ENCODE measurements at places on chromosomes 3 and 15.

- DNase-seq = no peak
Measured at GRCh38 chr3:180698760-180699270, 19.5 kb upstream of the CCDC39 start.

DNA sequence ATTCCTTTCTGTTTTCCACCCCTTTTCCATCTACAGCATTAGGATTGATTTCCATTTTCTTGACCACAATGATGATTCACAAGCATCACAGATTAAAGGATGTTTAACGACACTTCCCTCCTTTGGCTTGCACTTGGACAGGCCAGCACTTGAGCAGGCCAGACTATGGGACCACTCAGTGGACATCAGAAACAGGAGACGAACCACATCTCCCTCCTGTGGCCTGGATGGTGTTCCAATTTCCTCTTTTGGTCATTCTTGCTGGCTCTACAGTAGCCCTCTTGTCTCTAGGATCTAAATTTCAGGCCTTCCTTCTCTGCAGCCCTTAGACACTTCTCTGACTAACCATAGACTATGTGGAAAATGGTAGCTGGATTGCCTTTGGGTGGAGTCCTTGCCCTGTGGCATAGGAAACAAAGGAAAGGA, 78.8 kb upstream of the BOC start:
- peak; percentile 6 for DNase-seq

DNA sequence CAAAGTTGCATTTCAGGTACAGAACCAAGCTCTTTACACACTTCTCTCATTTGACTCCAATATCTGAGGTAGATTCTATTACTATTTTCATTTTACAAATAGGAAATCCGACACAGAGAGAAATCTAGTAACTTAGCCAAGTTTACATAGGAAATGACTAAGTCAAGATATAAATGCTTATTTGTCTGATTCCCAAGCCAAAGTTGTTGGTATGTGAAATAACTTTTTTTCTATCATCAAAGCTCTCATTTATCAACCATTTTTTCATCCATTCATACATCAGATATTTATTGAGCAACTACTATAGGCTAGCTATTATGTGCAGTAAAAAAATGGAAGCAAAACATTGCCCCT, 89.2 kb upstream of the MITF start:
- no peak for DNase-seq

DNA sequence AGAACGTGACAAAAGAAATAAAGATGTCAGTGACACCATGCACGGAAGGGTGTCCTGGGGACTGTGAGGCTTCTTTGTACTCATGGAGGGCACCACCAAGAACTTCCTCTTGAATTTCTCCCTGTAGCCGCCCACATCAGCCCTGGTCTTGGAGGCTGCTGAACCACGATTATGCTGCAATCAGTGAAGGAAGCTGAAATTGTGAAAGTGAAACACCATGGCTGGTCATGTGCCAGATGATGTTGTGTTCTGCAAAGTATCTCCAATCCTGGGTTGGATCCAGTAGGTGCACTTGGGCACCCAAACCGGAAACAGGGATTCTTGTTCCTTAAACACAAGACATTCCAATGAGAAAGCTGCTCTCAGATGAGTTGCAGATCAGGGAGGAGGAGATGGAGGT, 104.4 kb upstream of the GOLGA6L6 start:
- DNase-seq = peak; percentile 88

GRCh38 chr3:44324584-44324983, 14.0 kb upstream of the TCAIM start:
- no peak for DNase-seq

DNA sequence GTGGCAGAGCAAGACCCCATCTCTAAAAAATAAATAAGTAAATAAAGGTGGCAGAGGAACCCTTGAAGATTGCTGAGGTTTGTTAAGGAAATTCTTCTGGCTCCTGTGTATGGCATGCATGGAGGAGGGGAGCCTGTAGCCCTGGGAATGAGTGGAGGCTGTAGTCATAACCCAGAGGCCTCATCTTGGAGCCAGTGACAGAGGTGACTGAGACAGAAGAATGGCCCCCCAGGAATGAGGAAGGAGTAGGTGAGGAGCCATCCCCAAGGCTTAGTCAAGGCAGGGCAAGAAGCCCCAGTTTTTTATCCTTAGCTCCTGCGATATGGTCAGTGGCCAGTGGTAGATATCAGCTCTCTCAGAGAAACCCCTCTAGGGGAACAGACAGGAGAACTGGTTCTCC, 46.5 kb downstream of the BSN start:
- no peak for DNase-seq

GRCh38 chr15:100899601-100900000, 19.6 kb upstream of the LRRK1 start:
- DNase-seq = no peak

- no peak for DNase-seq
Measured at GRCh38 chr15:74789171-74789631, 7.3 kb downstream of the CSK start.

- DNase-seq = no peak
Measured at GRCh38 chr15:69439623-69440022, 13.0 kb upstream of the RPLP1 start.

DNA sequence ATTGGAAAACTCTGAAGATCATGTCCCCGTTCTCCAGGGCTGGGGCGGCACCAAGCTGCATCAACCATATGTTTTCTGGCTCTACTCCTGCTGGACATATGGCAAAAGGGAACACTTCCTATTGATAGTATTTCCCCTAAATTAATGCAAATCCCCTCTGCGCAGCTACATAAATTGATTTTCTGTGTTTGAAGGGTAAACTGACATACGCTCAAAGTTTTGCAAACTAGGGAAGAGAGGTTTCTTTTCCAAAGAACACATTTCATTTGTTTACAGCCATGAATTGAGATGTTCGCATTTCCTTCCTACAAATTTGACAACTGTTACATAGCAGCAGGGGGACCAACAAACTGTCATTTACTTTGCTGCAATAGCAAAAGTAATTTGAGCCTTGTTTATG, 35.9 kb downstream of the CTXND1 start:
- no peak for DNase-seq

DNA sequence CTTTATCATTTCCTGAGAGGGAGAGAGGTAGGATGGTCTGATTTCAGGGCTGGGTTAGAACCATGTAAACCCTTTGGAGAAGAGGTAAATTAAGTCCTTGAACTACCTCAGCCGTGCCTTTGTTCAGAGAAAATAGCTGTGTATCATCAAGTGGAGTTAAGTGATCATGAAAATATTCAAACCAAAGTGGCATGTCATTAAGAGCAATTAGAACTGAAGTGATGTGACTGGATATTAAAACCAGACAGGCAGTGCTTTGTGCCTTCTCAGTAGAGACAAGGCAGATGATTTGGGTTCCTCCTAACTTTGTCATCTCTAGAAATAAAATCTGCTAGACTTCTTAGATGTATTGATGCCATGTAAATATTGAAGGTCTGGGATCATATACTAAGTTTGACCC, 171.5 kb downstream of the IL5RA start:
- DNase-seq = no peak

DNA sequence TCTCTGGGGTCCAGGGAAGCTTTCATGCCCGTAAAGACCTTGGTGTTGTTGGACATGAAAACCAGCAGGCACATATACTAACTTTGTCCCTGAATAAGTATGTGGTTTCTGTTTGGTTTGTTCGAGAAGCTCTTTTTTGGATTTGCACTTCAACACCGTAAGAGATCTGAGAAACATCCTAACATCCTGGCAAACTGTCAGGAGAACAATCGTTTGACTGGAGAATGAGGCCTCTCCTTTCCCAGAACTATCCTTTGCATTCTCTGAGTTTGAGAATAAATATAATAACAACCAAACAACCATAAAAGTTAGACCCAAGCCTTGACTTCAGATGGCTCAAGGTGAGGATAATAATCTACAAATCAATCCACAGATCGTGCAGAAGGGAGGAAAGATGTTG, 230.4 kb upstream of the WNT5A start:
- DNase-seq = no peak

GRCh38 chr3:152839511-152839910, 4.6 kb downstream of the P2RY1 start:
- no peak for DNase-seq

GRCh38 chr3:112121577-112122547, 11.2 kb downstream of the GCSAM start:
- no peak for DNase-seq

DNA sequence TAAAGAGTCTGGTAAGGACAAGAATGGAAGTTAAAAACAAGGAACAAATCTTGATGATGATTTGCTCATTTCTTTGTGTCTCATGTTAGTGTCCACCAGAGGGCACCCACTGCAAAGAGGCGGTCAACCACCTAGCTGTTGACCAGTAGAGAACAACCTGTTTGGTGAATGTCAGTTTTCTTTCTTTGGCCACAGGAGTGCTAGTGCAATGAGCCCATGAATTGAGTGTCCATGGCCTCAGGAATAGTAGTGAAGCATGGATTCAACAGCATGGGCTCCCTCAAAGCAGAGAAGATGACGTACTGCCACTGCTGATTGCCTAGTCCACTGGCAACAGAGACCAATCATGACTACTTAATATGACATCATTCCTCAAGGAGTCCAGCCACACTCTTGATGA, 10.7 kb upstream of the CNTN6 start:
- peak; percentile 77 for DNase-seq

GRCh38 chr3:188126276-188126675, 27.7 kb upstream of the LPP start:
- DNase-seq = no peak
